Tibial artery (tissue), 4 donors: ENCODE measurements at places on chromosomes 2 and 18.

DNA sequence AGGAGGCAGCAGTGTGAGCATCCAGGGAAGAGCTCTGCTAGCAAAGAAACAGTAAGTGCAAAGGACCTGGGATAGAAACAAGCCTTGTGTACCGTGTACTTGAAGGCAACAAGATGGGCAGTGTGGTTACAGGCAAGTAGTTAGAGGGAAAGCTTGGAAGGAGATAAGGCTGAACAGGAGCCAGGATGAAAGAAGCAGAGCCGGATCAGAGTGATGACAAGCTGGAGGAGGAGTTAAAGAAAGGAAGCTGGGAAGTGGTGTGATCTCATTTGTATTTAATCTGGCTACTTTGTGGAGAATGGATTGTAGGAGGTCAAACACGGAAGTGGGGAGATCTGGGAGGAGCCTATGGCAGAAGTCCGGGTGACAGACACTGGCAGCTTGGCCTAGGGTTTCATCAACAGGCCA lies 44.7 kb upstream of the VPS54 start:
- H3K36me3 ChIP-seq: no peaks in the 10 kb centered on the region
- H3K27me3 ChIP-seq: no peaks in the 10 kb centered on the region
- no peak overlapping the region for H3K27ac ChIP-seq
- DNase-seq: no peak

GRCh38 chr2:3784731-3785130 lies 81.4 kb downstream of the DCDC2C start:
- no peaks in the 10 kb centered on the region for H3K36me3 ChIP-seq
- no peak for DNase-seq
- H3K27me3 ChIP-seq: no peaks in the 10 kb centered on the region
- no peak overlapping the region for H3K27ac ChIP-seq

DNA sequence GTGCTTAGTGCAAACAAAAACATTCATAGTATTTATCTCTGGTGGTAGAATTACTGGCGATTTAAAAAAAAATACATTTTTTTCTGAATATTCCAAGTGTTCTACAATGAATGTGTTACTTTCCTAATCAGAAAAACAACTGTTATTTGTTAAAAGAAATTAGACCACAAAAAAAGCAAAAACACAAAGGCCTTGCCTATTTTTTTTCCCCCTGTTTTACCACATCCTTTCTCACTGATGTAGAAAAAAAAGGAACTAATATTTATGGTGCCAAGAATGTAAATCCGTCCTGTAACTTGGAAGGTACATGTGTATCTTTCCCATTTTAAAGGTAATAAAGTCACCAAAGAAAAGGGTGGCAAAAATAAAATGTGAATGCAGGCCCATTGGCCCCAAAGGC lies 28.4 kb upstream of the MGAT4A start:
- no peak overlapping the region for H3K4me3 ChIP-seq
- H3K4me1 ChIP-seq: no peaks in the 10 kb centered on the region
- DNase-seq: no peak
- no peaks in the 10 kb centered on the region for H3K36me3 ChIP-seq
- no peaks in the 10 kb centered on the region for H3K27me3 ChIP-seq

GRCh38 chr2:64767670-64768468 lies 114.2 kb upstream of the SERTAD2 start:
- no peaks in the 10 kb centered on the region for H3K36me3 ChIP-seq
- DNase-seq: peak; percentile 90
- peak overlapping the region; percentile 85 for H3K4me3 ChIP-seq
- H3K27me3 ChIP-seq: no peaks in the 10 kb centered on the region
- H3K4me1 ChIP-seq: peaks cover 12% of the 10 kb centered on the region

- H3K27ac ChIP-seq: no peak overlapping the region
- no peaks in the 10 kb centered on the region for H3K36me3 ChIP-seq
- no peaks in the 10 kb centered on the region for H3K4me1 ChIP-seq
- H3K27me3 ChIP-seq: no peaks in the 10 kb centered on the region
- no peak for DNase-seq
- no peak overlapping the region for H3K4me3 ChIP-seq
Measured at GRCh38 chr2:46434851-46435273, 44.5 kb upstream of the TMEM247 start.

DNA sequence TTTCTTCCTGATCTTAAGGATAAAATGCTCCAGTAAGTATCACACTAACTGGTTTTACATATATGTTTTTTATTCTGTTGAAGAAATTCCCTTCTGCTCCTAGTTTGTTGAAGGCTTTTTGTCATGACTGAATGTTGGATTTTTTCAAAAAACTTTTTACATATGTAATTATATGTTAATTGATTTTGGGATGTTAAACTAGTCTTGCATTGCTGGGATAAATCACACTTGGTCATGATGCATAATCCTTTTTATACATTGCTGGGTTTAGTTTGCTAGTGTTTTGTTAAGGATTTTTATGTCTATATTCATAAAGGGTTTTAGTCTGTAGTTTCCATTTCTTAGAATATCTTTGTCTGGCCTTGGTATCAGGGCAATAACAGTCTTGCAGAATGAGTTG lies 65.6 kb upstream of the TXNDC2 start:
- peaks cover 11% of the 10 kb centered on the region for H3K36me3 ChIP-seq
- H3K27ac ChIP-seq: no peak overlapping the region
- H3K27me3 ChIP-seq: no peaks in the 10 kb centered on the region
- H3K4me3 ChIP-seq: no peak overlapping the region

GRCh38 chr2:5521461-5521860 lies 170.7 kb upstream of the SOX11 start:
- H3K4me3 ChIP-seq: no peak overlapping the region
- no peak for DNase-seq
- H3K4me1 ChIP-seq: no peaks in the 10 kb centered on the region
- no peaks in the 10 kb centered on the region for H3K27me3 ChIP-seq

GRCh38 chr18:23868136-23868785 lies 146.3 kb upstream of the TTC39C start:
- H3K36me3 ChIP-seq: no peaks in the 10 kb centered on the region
- no peaks in the 10 kb centered on the region for H3K4me1 ChIP-seq
- H3K27me3 ChIP-seq: no peaks in the 10 kb centered on the region
- DNase-seq: no peak
- no peak overlapping the region for H3K4me3 ChIP-seq

DNA sequence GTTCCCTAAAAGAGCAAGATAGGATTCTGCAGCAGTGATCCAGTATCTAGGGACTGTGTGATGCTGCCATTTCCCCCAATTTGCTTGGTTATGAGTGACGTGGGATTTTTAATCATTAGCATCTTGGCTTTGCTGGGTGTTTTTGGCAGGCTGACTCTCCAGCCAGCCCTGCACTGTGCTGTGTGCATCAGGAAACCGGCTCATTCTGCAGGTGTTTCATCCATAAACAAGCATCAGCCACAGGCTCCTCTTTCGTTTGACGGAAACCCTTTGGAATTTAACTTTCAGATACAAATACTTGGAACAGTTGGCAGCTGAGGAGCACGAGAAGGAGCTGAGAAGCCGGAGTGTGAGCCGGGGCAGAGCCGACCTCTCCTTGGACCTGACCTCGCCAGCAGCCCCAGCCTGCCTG lies 135.9 kb downstream of the TPGS2 start:
- no peaks in the 10 kb centered on the region for H3K4me1 ChIP-seq
- no peak for DNase-seq
- H3K27me3 ChIP-seq: no peaks in the 10 kb centered on the region
- H3K36me3 ChIP-seq: peaks cover 8% of the 10 kb centered on the region
- no peak overlapping the region for H3K4me3 ChIP-seq
- H3K27ac ChIP-seq: no peak overlapping the region

DNA sequence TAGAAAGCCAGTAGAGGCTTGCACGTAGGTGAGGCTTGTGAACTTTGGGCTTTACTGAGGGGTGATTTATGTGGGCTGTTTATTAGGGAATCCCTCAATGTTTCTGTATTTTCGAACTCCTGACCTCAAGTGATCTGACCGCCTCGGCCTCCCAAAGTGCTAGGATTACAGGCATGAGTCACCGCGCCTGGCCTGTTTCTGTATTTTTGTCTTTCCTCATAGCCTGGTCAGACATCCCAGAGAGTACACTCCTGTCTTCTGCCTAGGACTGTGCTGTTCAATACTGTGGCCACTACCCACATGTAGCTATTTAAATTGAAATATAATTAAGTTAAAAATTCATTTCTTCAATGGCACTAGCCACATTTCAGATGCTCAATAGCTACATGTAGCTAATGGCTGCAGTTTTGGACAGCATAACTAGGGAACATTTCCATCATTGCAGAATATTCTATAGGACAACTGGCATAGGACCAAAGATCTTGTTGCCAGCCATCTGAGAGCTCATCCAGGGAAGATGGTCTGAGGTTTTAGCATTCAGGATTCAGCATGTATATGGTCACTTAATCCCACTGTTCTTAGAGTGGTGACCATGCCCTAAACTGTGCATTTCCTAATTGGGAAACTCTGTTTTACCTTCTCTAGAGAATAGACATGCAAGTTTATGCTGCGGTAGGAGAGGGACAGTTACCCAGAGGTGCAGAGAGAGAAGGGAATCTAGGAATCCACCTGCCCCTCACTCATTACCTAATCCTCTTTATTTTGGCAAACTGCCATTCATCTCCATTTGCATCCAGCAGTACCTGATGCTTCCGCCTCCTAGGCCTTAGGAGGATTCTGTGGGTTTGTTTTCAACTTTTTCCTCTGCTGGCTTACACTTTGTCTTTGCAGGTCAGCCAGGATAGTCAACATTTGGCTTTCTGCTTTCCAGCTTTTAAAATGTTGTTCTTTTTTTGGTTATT lies 64.4 kb downstream of the LCLAT1 start:
- peaks cover 23% of the 10 kb centered on the region for H3K4me1 ChIP-seq
- no peak overlapping the region for H3K4me3 ChIP-seq
- DNase-seq: peak; percentile 74
- no peak overlapping the region for H3K27ac ChIP-seq
- no peaks in the 10 kb centered on the region for H3K27me3 ChIP-seq

- H3K4me3 ChIP-seq: no peak overlapping the region
- H3K4me1 ChIP-seq: peaks cover 11% of the 10 kb centered on the region
- no peak for DNase-seq
- H3K27me3 ChIP-seq: no peaks in the 10 kb centered on the region
Measured at GRCh38 chr2:149561309-149561926, 26.2 kb downstream of the MMADHC start.

DNA sequence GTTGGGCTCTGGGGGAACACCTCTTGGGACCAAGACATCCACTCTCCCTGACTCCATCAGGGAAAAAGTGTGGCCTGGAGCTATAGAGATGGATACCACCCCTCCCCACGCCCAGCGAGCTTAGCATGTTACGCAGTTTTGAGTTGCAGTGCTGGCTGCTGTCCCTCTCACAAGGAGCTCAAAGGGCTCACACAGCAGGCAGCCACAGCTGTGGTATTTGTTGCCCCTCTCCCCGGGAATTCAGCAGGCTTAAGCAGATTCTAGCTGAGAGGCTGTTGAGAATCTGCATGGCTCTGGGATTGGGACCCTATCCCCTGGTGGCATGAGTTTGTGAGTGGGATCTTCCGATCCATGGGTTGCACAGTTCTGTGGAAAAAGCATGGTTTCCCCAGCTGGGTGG lies 673.1 kb upstream of the FSHR start:
- no peaks in the 10 kb centered on the region for H3K36me3 ChIP-seq
- no peaks in the 10 kb centered on the region for H3K4me1 ChIP-seq
- no peak for DNase-seq
- H3K4me3 ChIP-seq: no peak overlapping the region
- H3K27me3 ChIP-seq: no peaks in the 10 kb centered on the region
- no peak overlapping the region for H3K27ac ChIP-seq

GRCh38 chr2:120809609-120810440 lies 74.2 kb downstream of the GLI2 start:
- no peaks in the 10 kb centered on the region for H3K36me3 ChIP-seq
- no peaks in the 10 kb centered on the region for H3K27me3 ChIP-seq
- no peak overlapping the region for H3K4me3 ChIP-seq
- peaks cover 24% of the 10 kb centered on the region for H3K4me1 ChIP-seq

- H3K4me3 ChIP-seq: no peak overlapping the region
- no peaks in the 10 kb centered on the region for H3K4me1 ChIP-seq
- no peaks in the 10 kb centered on the region for H3K27me3 ChIP-seq
- H3K27ac ChIP-seq: no peak overlapping the region
- DNase-seq: no peak
Measured at GRCh38 chr2:19717446-19717845, 184.3 kb downstream of the TTC32 start.

DNA sequence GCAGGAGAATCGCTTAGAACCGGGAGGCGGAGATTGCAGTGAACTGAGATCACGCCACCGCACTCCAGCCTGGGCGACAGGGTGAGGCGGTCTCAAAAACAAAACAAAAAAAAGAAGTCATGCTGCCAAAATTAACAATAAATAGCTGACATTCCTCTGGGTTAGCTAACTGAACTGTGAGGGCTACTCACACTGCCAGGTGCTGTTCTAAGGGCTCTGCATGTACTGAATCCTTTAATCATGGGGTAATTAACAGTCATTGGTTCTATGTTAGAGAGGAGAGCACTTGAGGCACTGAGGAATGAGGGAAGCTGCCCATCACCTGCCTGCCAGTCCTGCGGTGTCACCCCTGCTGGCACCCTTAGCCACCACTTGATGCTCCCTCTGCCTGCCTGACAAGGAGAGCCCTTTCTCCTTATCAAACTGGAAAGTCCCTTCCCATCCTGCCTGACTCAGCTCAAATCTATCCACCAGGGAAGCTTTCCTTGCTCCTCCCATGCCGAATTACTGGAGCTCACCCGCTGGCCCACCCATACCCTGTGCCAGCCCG lies 73.0 kb upstream of the RIOK3 start:
- no peaks in the 10 kb centered on the region for H3K36me3 ChIP-seq
- H3K4me1 ChIP-seq: no peaks in the 10 kb centered on the region
- no peak for DNase-seq
- H3K27me3 ChIP-seq: no peaks in the 10 kb centered on the region
- peak overlapping the region; percentile 80 for H3K27ac ChIP-seq

DNA sequence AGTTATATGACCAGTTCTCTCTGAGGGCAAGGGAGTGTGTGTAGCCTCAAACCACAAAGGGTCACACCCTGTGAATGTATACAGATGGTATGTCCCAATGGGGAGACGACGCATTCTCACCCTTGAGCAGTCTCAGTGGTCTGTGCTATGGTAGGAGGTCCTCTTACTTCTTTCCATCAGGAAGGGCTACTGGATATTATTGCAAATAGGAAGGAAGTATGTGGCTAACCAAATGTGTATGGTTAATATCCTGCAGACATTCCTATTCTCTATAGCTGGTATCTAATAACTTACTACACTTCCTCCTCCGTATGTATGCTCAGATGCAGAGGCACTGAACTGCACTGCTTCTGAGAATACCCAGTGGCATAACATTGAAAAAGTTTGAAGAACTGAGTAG lies 306.7 kb upstream of the CCDC68 start:
- H3K36me3 ChIP-seq: peaks cover 23% of the 10 kb centered on the region
- H3K27ac ChIP-seq: no peak overlapping the region
- DNase-seq: no peak

DNA sequence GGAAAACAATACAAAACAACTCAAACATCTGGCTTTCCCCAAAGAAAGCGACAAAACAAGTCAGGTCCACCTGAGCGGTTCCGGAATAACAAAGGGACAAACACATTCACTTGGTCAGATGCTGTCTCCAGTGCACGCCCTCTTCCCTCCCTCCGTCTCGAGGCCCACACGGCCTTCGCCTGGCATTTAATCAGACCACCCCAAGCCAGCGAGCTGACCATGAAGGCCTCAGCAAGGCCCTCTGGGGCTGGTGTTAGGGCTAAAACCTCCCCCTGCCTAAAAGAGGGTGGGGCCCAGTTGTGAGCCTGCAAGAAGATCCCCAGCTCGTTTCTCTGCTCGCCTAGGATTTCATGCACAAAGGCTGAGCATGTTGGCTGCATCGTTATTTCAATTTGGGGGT lies 180.3 kb downstream of the EIPR1 start:
- H3K4me1 ChIP-seq: no peaks in the 10 kb centered on the region
- H3K4me3 ChIP-seq: no peak overlapping the region
- H3K36me3 ChIP-seq: peaks cover 42% of the 10 kb centered on the region
- DNase-seq: no peak
- no peak overlapping the region for H3K27ac ChIP-seq

- peak overlapping the region; percentile 64 for H3K4me3 ChIP-seq
- H3K27me3 ChIP-seq: no peaks in the 10 kb centered on the region
- H3K36me3 ChIP-seq: no peaks in the 10 kb centered on the region
Measured at GRCh38 chr2:112481050-112481527, 867 bp upstream of the TTL start.
